Suprapubic skin (tissue), 4 donors: ENCODE measurements at places on chromosomes 4 and X.

- DNase-seq: no peak
These were observed at the start of gene GBA3 for GRCh38 chr4:22692736-22693135. Gene GBA3 (plus strand): TSS chr4:22692937.

- no peak for DNase-seq
These were observed 14.7 kb upstream of the SH3KBP1 start for GRCh38 chrX:19902110-19902509.

DNA sequence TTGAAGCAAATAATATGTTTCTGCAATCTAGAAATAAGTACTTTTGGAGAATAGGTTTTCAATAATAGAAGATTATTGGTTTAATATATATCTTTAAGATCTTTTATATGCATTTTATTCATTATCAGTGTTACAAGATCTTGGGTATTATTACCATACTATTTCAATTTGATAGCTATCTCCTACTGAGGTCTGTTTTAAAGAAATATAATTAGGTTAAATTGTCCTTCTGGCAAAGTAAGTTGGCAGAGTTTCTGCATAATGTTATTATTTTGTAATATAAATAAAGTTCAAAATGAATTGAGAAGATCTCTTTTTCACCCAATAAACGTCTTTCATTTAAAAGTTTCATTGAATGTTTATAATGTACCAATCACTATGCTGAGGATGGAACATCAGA lies 443.7 kb downstream of the FAT4 start:
- DNase-seq: no peak

DNA sequence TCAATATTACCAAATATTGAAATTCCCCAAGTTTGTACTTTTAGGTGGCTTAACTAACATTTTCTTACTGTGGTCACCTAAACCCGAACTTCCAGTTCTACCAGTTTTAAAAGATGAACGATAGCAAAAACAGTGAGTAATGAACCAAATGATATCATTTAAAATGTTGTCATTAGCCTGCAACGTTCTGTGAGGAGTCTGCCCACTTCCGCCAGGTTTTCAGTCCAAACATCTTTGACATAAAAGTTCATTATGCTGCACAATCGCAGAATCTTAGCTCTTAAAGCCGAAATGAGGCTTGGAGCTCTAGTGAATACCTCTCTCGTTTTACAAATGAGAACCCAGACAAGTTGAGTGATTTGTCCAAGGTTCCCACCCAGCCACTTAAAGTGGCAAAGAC lies 762 bp downstream of the PIGA start:
- no peak for DNase-seq

GRCh38 chrX:155094468-155095061 lies 23.3 kb downstream of the BRCC3 start:
- DNase-seq: no peak

- no peak for DNase-seq
These were observed 2.1 kb upstream of the IL2 start for GRCh38 chr4:122458625-122459024.

DNA sequence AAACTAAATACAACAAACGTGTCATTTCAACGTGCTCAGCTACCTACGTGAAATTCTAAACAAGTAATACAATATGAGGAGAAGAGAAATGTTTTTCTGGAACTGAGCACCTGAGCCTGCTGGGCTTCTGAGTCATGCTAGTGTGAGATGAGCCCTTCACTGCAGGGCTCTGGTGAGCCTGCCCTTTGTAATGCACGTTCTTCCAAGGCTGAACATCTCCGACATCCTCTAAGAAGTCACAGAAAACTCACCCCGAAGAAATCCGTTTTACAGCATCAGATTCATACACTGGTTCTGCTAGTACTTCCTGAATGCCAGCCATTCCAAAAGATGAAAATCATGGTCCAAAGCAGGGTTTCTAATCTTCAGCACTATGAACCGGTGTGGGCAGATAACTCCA lies 157.1 kb downstream of the AMELX start:
- no peak for DNase-seq

DNA sequence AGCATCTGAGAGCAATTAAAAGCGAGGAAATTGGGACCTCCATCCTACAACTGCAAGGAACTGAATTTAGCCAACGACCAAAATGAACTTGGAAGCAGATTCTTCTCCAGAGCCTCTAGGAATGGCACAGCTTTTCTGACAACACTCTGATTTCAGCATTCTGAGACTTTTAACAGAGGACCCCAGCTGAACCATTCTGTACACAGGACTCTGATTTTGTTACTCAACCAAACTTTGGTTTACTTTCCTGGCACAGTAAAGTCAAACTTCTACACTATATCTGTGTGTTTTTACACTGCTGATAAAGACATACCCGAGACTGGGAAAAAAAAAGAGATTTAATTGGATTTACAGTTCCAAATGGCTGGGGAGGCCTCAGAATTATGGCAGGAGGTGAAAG lies 37.6 kb downstream of the UBQLN2 start:
- DNase-seq: no peak

DNA sequence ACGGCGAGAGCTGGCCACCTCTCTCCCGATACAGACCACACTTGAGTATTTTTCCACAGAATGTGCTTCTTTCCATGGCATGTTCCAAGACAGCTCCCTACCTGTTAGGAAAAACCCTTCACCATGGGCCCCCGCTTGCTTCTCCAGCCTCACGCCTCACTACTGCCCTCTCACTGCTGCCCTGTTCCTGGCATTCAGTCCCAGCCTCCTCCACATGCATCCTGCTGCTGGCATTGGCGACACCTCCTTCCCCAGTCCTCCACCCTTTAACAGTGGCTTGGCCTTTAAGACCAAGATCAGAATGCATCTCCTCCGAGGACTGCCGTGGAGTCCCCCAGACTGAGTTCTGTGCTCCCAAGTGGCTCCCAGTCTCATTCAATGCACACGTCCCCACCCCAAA lies 10.7 kb downstream of the PNMA6F start:
- no peak for DNase-seq

DNA sequence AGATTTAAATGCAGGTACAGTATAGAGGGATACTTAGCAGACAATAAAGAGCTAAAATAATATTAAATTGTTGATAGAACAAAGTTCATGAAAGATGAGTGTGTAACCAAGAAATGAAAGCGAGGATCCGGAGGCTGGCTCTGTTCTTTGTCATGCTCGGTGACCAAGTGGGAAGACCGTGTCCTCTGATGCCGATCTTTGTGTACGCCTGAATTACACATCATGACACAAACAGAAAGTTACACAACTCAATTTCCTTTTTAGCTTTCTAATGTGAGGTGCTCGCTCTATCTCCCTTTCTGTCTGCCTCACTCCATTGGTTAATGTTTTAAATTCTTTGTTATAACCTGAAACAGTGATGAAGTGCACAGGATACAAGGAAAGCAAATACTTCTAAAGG lies 114.8 kb upstream of the NEIL3 start:
- no peak for DNase-seq

GRCh38 chr4:41975341-41975740 lies 6.2 kb upstream of the DCAF4L1 start:
- no peak for DNase-seq

- DNase-seq: no peak
These were observed 5.8 kb downstream of the NKX6-1 start for GRCh38 chr4:84493092-84493850.

DNA sequence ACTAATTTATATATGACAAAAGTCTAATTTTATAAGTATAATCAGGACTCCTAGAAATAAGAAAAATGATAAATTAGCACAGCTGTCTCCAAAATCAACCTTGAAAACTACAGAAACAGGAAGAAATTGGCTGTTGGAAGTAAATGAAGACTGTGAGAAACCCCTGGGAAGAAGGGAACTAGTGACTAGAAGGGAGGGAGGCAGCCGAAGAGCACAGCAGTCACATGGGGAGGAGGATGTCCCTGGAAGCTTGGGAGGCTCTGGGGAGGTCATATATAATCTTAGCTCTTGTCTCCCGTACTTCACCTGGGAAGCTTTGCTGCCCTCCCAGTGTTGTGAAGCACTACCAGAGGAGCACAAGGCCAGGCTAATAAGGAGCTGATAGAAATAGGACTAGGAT lies 8.9 kb upstream of the TMA16 start:
- no peak for DNase-seq
